Stimulated activated CD8-positive, alpha-beta memory T cell treated with anti-CD3 and anti-CD28 coated beads, Interleukin-4, amount 100 ng/mL, for 1 hour (primary cell): ENCODE measurements at places on chromosomes 4 and X.

- DNase-seq: no peak
These were observed 12.2 kb upstream of the PARM1 start for GRCh38 chr4:74920704-74921103.

- no peak for DNase-seq
These were observed 92.5 kb upstream of the EDA2R start for GRCh38 chrX:66731398-66731797.

DNA sequence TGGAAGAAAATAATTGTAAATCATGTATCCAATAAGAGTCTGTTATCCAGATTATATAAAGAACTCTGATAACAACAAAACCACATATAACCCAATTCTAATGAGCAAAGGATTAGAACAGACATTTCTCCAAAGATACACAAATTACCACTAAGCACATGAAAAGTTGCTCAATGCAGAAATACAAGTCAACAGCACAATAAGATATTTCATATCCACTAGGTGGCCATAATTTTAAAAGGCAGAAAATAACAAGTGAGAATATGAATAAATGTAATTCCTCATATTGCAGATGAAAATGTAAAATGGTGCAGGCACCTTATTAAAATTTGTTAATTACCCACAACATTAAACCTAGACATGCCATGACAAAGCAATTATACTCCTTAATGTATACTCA, 73.9 kb upstream of the ZCCHC13 start:
- no peak for DNase-seq

- DNase-seq: no peak
These were observed 8.4 kb upstream of the AMOT start for GRCh38 chrX:112849016-112849415.

DNA sequence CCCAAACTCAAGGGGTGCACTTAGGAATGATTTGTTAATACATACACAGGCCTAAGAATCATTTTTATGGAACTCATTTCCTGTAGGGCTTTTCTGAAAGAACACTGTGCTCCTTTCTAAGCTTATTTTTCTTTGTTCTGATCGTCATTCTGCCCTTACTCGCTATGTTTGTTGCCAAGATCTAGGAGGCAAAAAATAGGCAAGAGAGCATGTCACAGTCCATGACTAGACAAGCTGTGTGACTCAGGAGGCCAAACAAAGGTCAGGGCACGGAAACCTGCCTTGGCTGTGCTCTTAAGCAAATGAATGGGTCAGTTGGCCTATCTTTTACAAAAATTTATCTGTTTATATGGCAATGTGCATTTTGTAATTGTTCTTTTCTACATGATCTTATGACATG, 42.5 kb upstream of the C1GALT1C1 start:
- no peak for DNase-seq

- no peak for DNase-seq
These were observed 150.9 kb upstream of the ANK2 start for GRCh38 chr4:112898357-112899141.

DNA sequence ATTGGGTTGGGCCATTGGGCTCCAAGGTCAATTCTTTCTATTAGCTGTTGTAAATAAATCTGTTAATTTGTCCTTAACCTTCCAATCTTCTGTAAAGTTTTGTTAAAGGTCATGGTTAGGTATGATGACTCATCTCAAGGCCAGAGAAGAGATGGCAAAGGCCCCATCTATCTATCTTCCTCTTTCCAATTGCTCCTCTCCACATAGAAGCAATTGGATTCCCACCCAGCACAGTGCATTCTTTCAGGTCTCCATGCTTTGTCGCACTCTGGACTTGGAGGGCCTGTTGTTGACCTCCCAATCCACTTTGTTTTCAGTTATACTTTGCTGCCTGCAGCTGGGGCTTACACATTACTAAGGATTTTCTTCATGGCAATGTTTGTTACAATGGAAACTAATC, 118.5 kb downstream of the MFAP3L start:
- no peak for DNase-seq

DNA sequence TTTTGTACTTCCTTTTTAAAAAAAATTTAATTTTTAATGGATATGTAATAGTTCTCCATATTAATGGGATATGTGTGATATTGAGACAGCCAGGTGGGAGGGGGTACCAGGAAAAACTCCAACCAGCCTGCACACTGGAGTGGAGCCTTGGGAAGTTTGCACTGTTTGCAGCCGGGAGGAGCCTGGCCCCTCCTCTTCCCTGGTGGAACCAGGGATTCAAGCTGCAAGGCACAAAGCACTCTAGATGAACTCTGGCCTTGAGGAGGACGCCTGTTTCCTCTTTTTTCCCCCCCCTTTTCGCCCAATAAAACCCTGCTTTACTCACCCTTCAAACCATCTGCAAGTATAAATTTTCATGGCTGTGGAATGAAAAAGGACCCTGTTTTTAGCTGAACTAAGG, 48.2 kb upstream of the GC start:
- no peak for DNase-seq

DNA sequence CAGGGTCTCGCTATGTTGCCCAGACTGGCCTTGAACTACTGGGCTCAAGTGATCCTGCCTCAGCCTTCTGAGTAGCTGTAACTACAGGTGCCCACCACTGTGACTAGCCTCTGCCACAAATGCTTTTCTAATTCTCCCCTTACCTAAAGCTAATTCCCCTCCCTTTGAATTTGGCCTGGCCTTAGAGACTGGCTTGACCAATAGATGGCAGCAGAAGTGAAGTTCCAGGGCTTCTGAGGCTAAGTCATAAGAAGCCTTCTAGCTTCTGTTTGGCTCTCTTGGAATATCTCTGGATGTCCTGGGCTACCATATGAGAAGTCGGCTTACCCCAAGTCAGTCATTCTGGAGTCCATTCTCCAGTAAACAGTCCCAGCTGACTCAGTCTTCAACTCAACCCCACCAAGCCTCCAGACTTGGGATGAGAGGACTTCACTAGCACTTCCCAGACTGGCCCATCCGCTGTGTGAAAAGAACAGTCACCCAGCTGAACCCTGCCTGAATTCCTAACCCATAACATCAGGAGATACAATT, 61.0 kb downstream of the HPRT1 start:
- no peak for DNase-seq

- no peak for DNase-seq
These were observed 1606.4 kb upstream of the TENM3 start for GRCh38 chr4:180636696-180637404.

DNA sequence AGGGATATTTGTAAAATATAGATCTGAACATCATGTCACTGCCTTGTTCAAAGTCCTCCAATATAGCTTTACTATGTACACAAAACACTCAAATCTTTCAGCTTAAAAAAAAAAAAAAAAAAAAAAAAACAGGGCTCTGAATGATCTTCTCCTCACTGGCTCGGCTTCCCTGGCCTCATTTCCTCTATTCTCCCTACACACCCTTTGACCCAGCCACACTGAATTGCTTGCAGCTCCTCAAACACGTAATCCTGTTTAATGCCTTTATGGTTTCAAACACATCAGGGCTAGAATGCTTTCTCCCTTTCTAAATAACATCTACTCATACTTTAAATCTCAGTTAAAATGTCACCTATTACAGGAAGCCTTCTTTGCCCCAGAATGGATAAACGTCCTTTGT, 60.8 kb downstream of the MTMR8 start:
- DNase-seq: no peak

- DNase-seq: no peak
These were observed 128.9 kb downstream of the SH3KBP1 start for GRCh38 chrX:19758539-19758938.

DNA sequence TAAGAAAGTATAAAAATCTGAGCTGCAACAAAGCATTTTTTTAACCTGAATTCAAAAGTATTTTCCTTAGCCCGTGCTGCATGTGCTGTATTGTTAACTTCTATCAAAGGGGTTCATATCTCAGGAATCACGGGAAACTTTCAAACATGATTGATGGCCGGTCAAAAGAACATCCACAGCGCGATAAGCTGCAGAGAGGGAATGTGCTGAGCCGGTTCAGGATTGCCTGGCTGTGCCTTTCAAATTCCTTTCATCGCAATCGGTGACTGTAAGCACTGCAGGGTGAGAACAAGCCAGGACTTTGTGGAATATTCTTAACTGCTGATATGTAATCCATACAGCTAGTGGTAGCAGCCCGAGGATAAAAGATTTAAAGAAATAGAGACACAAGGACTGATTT, 210.9 kb upstream of the NOCT start:
- DNase-seq: no peak

- no peak for DNase-seq
These were observed 448 bp upstream of the TBC1D8B start for GRCh38 chrX:106802063-106802387.

GRCh38 chr4:37794056-37794455, 32.4 kb upstream of the PGM2 start:
- DNase-seq: no peak

DNA sequence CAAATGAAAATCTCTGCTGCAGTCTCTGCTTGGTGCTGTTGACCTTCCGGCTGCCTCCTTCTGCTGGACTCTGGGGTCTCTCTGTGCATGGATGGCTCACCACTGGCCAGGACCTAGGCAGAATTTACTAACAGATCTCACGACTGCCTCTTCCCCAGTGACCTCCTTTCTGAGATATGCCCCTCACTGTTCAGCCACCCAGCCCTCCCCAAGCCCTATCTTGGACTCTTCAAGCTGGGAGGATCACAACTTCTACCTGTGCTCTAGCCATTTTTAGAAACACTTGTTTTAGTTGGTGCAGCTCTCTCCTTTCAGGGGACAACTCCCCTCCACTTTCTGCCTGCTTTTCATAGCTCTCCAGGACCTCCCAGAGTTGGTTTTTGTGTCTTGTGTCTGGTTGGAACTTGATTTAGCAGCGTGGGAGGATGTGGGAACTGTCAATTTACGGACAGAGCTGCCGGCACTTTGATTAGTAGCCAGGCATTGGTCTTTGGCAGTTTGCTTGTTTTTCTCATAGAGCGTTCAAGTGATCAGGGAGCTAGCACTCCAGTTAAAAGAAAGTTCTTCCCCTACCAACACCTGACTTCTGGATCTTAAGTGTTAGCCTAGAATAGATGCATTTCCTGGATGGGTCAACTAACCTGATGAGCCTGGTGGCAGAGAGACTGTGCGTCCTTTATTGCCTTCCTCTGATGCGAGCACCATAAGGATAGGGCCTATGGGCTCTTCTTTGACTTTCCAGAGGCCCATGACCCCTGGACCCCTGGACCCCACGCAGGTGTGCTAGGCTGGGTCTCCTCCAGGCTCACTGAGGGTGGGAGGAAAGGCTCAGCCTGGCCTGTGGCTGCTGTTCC, 6.5 kb downstream of the RGS12 start:
- DNase-seq: no peak

DNA sequence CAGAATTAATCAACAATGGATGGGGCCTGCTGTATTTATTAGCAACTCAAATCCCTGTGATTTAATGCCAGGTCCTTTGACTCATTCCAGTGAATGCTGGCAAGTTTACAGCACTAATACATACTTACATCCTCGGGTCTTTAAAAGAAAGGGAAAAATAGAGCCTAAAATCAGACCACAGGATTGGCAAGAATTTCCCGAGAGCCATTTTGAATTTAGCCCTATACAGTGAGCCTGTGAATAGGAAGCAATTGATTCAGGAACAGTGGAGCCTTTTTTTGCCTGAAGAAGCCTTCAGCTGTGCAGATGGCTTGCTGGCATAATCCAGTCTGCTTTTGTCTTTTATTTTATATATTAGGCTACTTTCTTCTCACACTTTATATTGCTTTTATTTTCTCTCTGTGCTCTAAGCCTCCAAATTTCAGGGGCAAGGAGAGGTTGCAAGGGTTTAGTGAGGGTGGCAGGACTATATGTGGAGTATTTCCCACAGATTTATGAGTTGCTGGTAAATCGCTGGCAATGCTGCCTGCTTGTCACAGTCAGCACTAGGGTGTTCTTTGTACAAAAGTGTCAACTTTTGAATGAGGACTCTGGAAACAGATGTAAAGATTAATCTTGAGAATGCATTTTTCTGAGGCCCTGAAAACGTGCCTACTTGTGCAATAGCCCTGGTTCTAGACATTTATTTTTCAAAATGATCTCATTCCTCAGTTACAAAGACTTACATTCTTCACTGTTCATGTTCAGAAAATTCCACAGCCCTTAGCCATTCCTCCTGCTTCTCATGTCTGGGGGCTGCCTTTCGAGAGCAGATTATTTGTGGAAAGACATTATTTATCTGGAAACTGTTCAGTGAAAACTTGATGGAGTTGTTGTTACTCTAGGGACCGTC, 303.5 kb downstream of the SPRY1 start:
- DNase-seq: no peak

- no peak for DNase-seq
These were observed 1.6 kb upstream of the GSX2 start for GRCh38 chr4:54098375-54098774.

- no peak for DNase-seq
These were observed 409.5 kb downstream of the SPRY1 start for GRCh38 chr4:123806056-123806455.

- no peak for DNase-seq
These were observed 3.1 kb upstream of the FGB start for GRCh38 chr4:154559494-154560418.

- no peak for DNase-seq
These were observed 119.5 kb upstream of the LIMCH1 start for GRCh38 chr4:41418444-41418843.

- DNase-seq: no peak
These were observed 194.8 kb downstream of the KIT start for GRCh38 chr4:54852602-54853001.

DNA sequence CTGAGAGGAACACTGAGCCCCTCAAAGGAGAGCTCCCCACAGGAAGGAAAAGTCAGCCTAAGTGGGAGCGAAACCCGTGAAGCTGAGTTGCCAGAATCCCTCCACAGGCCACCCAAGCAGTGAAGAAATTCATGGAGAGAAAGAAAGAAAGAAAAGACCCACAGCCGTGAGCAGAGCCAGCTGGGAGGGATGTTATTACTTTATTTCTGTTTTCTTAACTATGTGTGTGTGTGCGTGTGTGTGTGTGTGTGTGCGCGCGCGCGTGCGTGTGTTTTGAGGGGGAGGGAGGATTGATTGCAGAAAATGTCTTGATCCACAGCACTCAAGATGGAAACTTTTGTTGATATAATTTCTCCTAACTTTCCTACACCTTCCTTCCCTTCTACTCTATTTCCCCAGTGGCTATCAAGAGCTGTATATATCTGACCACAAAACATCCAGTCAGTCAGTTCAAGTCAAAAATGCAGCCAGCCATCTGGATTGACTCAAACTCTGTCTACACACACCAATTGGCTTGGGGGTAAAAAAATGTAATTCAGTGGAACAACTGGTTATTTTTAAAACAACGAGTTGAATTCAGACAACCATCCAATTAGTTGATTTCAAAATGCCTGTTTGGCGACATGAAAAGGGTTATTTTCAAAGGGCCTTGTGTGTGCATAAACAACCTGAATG, 13.8 kb upstream of the GPC3 start:
- DNase-seq: no peak

GRCh38 chrX:119692191-119693039, 553 bp downstream of the SEPTIN6 start:
- no peak for DNase-seq

GRCh38 chrX:150731795-150732194, 38.6 kb downstream of the MTMR1 start:
- no peak for DNase-seq
